Activated CD8-positive, alpha-beta memory T cell treated with anti-CD3 and anti-CD28 coated beads for 4 hours (primary cell): ENCODE measurements at places on chromosomes 3 and 15.

- no peak for DNase-seq
Measured at GRCh38 chr15:86483936-86484335, 404.3 kb downstream of the AGBL1 start.

DNA sequence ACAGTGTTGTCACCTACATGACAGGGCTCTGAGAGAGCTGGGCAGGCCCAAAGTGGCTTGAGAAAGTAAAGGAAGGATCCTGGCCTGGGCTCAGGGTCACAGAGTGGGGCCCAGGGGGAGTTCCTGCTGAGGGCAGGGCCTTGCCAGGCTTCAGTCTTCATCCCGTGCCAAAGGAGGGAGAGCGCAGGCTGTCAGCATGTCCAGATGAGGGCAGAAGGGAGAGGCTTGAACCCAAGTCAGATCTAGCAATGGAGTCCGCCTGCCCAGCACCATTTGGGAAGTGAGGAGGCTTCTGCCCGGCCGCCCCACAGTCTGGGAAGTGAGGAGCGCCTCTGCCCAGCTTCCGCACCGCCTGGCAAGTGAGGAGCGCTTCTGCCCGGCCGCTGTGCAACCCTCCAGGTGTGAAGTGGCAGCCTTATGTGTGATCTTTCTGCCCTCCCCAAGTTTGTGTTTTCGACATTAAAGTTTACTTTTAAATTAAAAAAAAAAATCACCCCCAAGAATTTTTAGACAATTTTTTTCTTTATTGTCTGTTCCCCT is 303.6 kb upstream of the PROK2 start:
- no peak for DNase-seq

- DNase-seq, result no peak
Measured at GRCh38 chr3:12716605-12717151, 42.4 kb downstream of the TMEM40 start.

GRCh38 chr3:150480877-150481276 is 65.4 kb downstream of the SERP1 start:
- DNase-seq, result no peak

GRCh38 chr15:89140595-89140994 is 52.3 kb downstream of the ABHD2 start:
- no peak for DNase-seq
